ENCODE measurements at places on chromosomes 16 and 17.

DNA sequence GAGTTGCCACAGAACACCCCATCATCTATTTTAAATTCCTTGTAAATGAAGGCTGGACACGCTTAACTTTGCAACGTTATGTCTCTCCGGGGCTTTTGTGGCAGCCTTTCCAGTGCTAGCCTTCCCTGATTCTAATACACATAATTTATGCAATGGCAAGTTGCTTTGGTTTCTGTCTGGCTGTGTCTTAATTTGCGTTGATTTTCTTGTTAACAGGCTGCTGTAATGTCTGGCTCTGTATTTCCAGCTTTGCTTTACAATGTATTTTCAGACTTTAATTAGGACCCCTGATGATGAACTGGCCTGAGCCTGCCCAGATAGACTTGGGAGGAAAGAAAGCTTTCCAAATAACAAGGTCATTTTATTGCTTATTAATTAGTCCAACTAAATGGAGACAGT, 30.3 kb downstream of the ARSG start:
- DNase-seq = no peak

DNA sequence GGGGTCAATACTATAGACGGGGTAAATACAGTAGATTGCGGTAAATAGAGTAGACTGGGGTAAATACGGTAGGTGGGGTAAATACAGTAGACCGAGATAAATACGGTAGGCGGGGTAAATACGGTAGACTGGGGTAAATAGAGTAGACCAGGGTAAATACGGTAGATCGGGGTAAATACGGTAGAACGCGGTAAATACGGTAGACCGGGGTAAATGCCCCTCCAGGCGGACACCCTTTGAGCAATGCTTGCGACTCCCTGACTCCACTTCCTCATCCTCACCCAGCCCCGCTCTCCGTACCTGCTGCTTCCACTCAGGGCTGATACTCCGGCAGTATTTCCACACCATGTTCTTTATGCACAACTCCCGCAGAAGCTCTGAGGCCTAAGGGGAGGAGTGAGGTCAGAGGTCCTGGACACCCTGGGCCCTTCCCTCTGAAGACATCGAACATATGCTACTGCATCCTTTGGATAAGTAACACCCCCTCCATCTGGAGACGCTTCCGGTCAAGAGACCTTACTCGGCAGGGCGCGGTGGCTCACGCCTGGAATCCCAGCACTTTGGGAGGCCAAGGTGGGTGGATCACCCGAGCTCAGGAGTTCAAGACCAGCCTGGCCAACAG, 13.3 kb upstream of the CRK start:
- no peak for DNase-seq

DNA sequence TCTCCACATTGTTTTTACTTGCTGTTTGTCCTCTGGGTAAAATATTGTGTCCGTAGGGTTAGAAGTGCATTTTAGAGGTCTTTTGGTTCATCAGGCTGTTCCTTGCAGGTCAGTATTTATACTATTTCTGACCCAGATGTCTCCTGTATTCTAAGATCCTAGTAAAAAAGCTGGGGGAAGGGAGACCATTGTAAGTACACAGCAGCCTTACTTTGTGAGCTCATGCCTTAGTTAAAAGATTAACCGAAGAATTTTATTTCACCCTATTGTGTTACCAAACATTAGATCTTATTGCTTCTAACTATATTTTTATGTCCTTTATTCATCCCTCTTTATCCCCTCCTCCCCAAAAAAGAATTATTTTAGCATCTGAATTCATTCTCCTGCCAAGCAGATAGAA, 444.1 kb upstream of the RBFOX1 start:
- no peak for DNase-seq

DNA sequence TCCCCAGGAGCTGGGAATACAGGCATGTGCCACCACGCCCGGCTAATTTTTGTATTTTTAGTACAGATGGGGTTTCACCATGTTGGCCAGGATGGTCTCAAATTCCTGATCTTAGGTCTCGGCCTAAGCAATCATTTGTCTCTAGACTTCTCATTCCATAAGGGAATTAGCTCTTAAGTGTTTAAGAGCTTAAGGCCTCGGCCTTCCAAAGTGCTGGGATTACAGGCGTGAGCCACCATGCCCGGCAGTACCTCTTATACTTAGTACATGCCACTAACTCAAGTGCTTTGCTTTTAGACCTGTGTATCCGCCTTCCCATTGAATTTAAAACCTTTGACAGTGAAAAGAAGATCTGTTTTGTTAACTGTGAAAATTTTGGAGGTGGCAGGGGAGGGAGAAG, 16.6 kb upstream of the IL21R start:
- no peak for DNase-seq

- DNase-seq = no peak
These were observed 20.8 kb downstream of the NPRL3 start for GRCh38 chr16:117379-118365.

GRCh38 chr17:81976332-81977210, 858 bp upstream of the ASPSCR1 start:
- no peak for DNase-seq

GRCh38 chr16:7731141-7731540, 398.5 kb downstream of the RBFOX1 start:
- DNase-seq = no peak

DNA sequence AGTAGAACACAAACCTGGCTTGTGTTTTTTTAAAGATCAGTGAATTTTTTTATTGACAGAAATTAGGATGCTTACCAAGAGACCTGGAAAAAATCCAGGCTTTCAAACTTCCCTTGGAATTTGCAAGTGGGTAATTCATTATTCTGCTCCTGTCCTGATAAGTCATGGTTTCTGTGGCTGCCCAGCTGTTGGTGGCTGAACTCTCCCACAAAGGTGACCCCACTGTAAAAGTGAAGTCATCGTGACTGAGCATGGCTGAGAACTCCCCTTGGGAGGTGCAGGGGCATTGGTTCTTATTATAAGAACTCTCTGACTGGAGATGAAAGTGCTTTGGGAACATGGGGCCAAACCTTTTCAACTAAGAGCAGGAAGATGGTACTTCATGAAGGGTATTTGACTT, 46.6 kb upstream of the TANC2 start:
- no peak for DNase-seq

DNA sequence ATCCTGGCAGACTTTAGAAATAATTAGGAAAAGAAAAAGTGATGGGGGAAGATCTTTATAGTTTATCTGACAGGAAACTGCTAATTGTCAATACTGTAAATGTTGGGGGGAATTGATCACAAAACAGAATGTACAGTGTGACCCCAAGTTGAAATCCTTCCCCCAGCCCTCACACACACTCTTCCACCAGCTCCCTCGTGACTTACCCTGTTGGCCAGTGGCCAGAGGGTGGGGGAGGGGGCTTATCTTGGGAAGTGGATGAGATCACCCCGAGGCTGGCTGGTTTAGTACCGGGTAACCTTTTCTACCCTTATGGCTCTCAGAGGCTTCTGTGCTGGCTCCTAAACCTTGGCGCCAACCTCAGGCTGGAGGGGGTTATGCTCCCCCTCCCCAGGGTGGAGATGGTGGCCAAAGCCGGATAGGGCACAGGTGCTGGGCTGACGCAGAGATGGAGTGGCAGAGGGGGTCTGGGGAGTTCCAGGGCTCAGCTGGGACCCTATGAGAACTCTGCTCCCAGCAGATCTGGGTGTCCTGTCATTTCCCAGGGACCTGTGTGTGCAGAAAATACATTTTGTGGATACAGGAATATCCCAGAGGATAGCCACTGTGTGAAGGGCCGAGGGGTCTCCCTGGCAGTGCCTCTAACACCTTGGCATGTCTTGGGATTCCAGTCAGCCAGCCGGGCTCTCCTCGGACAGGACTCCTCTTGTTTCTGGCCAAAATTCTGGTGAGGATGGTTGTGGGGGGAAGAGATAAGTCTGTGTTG, 18.6 kb downstream of the CDH16 start:
- no peak for DNase-seq

- no peak for DNase-seq
These were observed 61.2 kb downstream of the MEAK7 start for GRCh38 chr16:84443166-84443802.

All from NCI-H1048 (cell line).